Ovary (tissue), 10 donors: ENCODE measurements at places on chromosomes 2 and 18.

- no peak for DNase-seq
Observed at GRCh38 chr2:129823044-129823443, 156.4 kb upstream of the RAB6C start.

- no peak for DNase-seq
Observed at GRCh38 chr2:25071966-25072365, 30.1 kb downstream of the EFR3B start.

- no peak for DNase-seq
Observed at GRCh38 chr18:59437851-59438569, 78.9 kb upstream of the LMAN1 start.

- DNase-seq = peak; percentile 66
Observed at GRCh38 chr2:10407841-10408648, 40.1 kb downstream of the ODC1 start.

DNA sequence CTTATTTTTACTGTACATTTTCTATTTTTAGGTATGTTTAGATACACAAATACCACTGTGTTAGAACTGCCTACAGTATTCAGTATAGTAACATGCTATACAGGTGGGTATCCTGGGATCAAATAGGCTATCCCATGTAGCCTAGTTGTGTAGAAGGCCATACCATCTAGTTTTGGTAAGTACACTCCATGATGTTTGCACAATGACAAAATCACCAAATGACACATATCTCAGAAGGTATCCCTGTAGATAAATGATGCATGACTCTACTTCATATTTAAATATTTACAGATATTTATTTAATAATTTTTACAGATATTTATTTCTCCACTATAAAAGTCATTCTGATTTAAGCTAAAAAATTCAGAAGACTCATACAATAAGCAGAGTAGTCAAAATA, 233.8 kb upstream of the OSR1 start:
- no peak for DNase-seq

GRCh38 chr2:226474131-226474530, 325.5 kb downstream of the IRS1 start:
- DNase-seq = no peak

DNA sequence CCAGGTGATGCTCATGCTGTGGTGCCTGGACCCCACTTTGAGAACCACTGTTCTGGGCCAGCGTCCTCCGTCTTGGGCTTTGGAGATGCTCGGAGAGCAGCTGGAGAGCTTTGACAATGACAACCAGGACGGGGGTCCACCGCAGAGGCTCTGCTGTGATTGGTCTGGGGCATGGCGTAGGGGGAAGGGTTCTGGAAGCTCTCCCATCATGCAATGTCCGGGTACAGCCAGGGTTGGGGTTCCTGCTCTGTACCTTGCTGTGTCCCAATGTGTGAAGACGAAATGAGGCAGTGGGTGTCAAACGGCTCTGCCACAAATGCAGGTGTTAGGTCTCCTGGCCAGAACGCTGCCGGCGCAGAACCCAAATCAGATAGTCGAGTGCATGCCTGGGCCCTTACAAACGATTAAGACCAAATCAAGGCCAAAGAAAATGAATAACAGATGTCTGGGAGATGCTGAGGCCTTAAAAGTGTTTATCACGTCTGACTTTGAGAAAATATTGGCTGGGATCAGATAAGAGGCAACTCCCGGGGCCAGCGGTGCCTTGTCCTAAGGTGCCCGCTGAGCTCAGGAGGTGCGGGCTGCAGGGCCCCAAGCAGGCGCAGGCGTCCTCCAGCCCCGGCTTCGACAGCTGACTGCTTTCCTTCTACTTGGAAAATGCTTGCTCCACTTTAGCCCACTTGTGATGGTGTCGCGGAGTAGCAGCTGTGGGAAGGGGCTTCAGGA, 117.2 kb downstream of the VAPA start:
- no peak for DNase-seq

- DNase-seq = peak; percentile 45
Observed at GRCh38 chr2:219433666-219434467, 776 bp upstream of the SPEG start.

DNA sequence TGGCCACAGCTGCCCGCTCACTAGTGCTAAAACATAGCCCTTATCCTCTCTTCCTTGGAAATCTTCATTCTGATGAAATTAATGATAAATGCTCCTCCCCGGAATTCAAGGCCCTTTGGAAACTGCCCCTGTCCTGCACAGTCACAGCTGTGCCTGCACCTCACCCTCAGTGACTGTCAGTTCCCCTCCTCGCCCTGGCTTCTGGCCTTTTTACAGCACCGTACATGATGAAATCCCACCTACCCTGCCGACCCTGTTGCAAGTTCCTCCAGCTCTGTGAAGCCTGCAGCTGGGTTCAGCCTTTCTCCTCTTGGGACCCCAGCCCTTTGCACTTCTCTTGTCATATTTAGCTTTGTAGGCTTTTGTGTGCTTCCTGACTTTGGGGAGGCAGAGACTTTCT, 48.4 kb downstream of the DCDC2C start:
- DNase-seq = no peak

DNA sequence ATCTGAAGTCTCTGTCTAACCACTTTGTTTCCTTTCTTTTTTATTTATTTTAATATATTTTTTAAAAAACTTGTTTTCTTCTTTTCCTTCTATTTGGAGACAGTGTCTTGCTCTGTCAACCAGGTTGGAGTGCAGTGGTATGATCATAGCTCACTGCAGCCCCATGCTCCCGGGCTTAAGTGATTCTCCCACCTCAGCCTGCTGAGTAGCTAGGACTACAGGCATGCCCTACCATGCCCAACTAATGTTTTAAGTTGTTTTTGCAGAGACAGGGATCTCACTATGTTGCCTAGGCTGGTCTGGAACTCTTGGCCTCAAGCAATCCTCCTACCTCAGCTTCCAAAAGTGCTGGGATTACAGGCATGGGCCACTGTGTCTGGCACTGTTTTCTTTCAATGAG, 81.1 kb upstream of the TLK1 start:
- no peak for DNase-seq

DNA sequence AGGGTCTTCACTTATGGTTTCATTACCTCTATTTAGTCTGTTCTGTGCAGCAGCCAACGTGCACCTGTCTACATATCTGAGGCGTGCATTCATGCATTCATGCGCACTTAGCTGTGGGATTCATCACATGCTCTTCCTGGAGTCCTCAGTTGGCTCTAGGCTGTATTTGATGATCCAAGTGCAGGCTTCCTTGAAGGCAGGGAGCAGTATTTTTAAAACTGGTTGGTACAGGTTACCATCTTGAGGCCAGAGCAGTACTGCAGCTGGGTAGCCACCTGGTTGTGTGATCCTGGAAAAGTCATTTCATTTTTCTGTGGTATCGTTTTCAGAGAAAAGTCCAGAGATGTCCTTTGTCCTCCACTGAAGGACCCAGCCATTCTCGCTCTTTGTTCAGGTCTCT, 109.8 kb downstream of the EN1 start:
- DNase-seq = no peak
